ENCODE measurements at places on chromosomes 16 and 17.

GRCh38 chr17:37123941-37124820 lies 175.4 kb downstream of the AATF start:
- no peak for DNase-seq

DNA sequence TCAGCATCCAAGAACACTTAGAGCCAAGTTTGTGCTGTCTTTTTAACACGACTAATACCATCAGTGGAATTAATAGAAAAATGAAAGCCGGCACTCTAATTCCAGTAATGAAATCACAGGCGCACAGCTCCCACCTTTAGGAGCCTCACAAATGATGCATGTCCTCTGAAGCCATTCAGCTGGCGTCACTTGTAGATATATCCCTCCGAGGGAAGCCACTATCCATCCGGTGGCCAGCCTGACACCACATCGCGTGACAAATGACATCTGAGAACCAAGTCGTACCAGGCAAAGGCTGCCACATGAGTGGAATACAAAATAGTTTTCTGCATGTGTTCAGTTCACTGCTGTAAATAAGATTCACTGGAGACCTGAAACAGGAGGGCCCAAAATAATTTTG lies 205.6 kb downstream of the GRIN2A start:
- DNase-seq, result no peak

- no peak for DNase-seq
Measured at GRCh38 chr16:66399031-66399430, 28.1 kb upstream of the BEAN1 start.

DNA sequence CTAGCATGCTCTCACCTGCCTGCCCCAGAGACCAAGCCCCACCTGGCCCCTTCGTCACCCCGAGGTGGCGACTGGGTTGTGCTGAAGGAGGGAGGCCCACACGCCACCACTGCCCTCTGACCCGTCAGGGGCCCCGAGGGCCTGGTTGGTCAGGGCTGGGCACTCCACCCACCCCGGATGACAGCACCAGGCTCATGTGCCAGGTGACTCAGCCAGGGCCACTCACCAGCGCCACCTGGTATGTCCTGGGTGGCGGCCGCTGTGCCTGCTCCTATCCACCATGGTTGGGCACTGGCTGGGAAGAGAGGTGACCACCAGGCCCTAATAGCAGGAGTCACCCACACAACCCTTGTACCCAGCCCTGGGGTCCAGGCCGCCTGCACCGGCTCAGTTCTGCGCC lies 68.9 kb downstream of the JPH3 start:
- no peak for DNase-seq

DNA sequence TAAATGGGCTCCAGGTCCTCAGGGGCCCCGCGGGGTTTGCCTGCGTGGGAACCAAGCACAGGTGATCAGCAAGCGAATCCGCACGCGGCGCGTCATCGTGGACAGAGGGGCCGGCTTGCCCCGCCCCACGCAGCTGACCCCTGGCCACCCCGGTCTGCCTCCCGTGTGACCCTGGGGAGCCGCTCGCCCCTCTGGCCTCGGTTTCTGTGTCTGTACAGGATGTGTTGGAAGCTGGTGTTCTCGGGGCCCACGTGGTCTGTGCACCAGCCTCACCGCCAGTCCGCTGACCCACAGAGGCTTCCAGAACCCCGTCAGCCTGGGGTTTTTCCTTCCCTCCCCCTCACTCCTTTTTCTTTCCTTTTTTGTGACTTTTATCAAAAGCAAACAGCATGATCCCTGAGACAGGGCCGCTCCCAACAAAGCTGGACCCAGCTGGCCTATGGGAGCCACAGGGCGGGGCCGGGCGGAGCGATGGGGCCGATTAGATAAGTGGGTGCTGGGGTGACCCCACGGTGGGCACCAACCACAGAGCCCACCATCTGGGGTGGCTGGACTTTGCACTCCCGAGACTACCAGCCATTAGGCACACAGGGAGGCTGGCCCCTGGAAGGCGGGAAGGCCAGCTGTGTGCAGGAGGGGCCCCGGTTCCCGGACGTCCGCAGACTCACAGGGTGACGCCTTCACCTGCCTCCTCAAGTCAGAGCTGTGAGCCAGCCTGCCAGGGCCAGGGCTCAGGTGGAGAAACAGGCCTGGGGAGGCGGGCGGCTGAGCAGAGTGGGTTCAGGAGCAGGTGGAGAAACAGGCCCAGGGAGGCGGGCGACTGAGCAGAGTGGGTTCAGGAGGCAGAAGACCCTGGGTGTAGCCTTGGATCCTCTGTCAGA lies 56.0 kb downstream of the ZFPM1 start:
- no peak for DNase-seq

- DNase-seq, result no peak
Measured at GRCh38 chr16:29898804-29899515, 390 bp downstream of the SEZ6L2 start.

GRCh38 chr16:66609139-66609510 lies 4.6 kb downstream of the CMTM3 start:
- DNase-seq, result no peak

GRCh38 chr16:49836668-49837067 lies 19.2 kb downstream of the ZNF423 start:
- no peak for DNase-seq

Measured in activated CD8-positive, alpha-beta memory T cell treated with anti-CD3 and anti-CD28 coated beads, Interleukin-2, amount 10 ng/mL, durations not matched to agents 7 days and 5 days (primary cell).